Stimulated activated CD4-positive, alpha-beta T cell treated with anti-CD3 and anti-CD28 coated beads, Interleukin-1b, Interleukin-23, amount 100 ng/mL, for 4 hours (primary cell): ENCODE measurements at places on chromosomes 3 and 15.

GRCh38 chr3:148962513-148962912 lies 28.8 kb upstream of the GYG1 start:
- DNase-seq = no peak

DNA sequence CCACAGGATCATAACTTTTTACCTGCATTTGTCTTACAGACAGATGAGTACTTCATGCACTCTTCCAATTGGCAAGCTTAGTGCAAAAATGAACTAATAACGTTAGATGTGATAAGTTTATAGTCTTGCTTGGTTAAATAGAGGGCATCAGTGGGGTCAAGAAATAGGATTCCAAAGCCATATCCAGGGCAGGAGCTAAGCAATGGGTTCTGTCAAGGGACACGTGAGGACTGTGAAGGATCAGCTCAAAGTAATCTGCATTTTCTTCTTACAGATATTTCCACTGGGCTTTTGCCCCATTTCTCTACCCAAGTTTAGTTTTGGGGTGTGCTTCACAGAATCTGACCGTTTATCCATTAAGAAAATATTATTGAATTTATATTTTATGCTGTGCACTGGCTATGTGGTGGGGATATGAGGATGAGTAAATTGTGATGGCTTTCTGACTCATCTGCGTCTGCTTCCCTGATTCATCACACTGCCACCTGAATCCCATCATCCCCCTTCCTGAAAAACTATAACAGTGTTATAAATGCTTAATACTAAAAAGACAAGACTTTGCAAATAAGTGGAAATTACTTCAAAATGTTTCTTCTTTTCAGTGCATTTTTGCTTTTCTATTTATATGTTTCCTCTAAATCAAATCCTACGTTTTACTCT lies 17.5 kb downstream of the PPP2R3A start:
- DNase-seq = no peak

GRCh38 chr3:38018296-38019266 lies 10.9 kb downstream of the PLCD1 start:
- no peak for DNase-seq

- no peak for DNase-seq
Measured at GRCh38 chr15:75348562-75349350, 1.9 kb downstream of the NEIL1 start.

DNA sequence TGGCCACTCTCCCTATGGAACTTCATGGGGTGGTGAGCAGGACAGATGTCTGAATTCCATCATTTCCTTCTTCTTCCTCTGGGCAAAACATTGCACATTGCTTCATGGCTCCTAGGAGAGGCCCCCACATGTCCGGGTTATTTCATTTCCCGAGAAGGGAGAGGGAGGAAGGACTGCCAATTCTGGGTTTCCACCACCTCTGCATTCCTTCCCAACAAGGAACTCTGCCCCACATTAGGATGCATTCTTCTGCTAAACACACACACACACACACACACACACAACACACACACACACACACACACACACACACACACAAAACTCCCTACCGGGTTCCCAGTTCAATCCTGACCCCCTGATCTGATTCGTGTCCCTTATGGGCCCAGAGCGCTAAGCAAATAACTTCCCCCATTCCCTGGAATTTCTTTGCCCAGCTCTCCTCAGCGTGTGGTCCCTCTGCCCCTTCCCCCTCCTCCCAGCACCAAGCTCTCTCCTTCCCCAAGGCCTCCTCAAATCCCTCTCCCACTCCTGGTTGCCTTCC lies 1.9 kb downstream of the RHO start:
- DNase-seq = no peak

GRCh38 chr15:42490671-42491538 lies at the start of gene ZNF106:
Gene ZNF106 (minus strand): TSS chr15:42491141. CDS start chr15:42472289, 18,852 bp downstream.
- peak; percentile 77 for DNase-seq
